ENCODE measurements at places on chromosomes 2 and 18. TPM values are rescaled to one million over a fixed set of nuclear protein-coding genes. Genes with fewer than 3 reads are reported as not detected.

Gene FBXO48
- total RNA-seq: 0.49 TPM

Gene IL1RN
- total RNA-seq: 0.61 TPM

Gene MOGAT1
- not detected for total RNA-seq

Gene KCNJ3
- total RNA-seq: not detected

Gene IL1RL2
- total RNA-seq: 0.97 TPM

Gene CFAP65
- not detected for total RNA-seq

Gene CLIP4
- 72.7 TPM for total RNA-seq

Gene UGT1A8
- total RNA-seq: not detected

Gene NAT8
- total RNA-seq: not detected

Gene KIF3C
- total RNA-seq: 13.0 TPM

Measured in hair follicle dermal papilla cell (primary cell).